Fibroblast of mammary gland (primary cell): ENCODE measurements at places on chromosomes 6 and 20.
A peak's percentile ranks its signal among the peaks of the same experiment; 100 is the strongest.

- DNase-seq: peak; percentile 17
Measured at GRCh38 chr6:44976677-44977641, 351.2 kb upstream of the RUNX2 start.

DNA sequence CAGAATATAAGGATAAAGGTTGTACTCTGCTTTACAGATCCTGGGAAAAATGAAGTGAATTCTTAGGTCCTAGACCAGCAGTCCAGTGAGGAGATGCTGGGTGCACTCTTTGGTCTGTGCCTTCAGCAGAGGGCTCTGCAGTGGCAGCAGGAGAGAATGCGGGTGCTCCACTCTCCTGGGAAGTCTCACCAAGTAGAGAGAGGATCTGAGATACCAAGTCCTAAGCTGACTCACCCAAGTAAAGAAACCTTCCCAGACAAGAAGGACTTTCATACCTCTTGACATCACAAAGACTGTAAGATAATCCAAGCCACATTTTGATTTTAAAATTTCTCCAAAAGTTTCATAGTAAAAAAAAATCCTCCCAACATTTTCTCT lies 116.9 kb upstream of the EMILIN3 start:
- no peak for DNase-seq

- no peak for DNase-seq
Measured at GRCh38 chr6:107511511-107511993, 21.6 kb downstream of the SOBP start.

GRCh38 chr20:32535953-32536823 lies 48.9 kb downstream of the NOL4L start:
- DNase-seq: no peak

GRCh38 chr20:57693002-57693582 lies 16.7 kb downstream of the PMEPA1 start:
- DNase-seq: no peak

GRCh38 chr20:1087311-1087905 lies 31.0 kb upstream of the PSMF1 start:
- no peak for DNase-seq

GRCh38 chr6:111874025-111874415 lies 768 bp upstream of the FYN start:
- DNase-seq: no peak

GRCh38 chr6:115120391-115120790 lies 777.6 kb upstream of the HS3ST5 start:
- no peak for DNase-seq

GRCh38 chr6:45378334-45378926 lies 696 bp upstream of the SUPT3H start:
- DNase-seq: no peak

DNA sequence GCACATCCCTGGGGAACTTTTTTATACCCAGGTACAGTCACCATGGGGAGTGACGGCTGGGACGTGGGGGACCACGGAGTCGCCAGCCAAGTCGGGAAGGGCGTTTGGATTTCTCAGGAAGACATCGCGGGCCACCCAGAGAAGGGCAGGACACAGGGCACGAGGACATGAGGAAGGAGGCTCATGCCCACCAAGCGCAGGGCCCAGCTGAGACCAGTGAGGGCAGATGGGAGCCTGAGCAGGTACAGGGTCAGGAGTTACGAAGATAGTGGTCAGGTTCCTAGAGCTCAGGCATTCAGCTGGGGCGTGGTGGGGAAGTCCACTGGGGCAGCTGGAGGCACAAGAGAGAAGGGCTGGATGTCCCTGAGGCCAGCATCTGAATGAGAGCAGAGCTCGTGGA lies 74.6 kb downstream of the ZNF133 start:
- DNase-seq: no peak

DNA sequence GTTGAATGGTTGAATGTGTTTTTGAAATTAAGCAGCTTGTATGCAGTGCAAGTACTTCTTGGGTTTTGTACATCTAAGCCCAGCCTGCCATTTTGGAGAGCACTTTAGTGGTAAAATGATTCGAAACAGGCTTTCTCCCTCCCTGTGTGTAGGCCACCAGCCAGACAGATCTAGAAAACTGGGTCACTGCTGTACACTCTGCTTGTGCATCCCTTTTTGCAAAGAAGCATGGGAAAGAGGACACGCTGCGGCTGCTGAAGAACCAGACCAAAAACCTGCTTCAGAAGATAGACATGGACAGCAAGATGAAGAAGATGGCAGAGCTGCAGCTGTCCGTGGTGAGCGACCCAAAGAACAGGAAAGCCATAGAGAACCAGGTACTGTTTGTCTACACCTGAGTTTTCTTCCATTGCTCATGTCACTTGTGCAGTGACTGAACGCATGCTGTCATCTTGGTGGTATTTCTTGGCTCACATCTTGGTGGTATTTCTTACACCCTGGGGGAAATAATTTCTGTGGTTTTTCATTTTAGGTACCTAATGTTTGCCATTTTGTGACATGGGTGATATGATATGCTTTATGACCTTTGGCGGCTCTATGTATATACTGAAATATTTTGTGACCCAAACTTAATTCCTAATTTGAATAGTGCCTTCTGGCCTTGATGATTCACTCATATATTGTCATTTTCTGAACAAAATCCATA lies 115.7 kb upstream of the CLDN20 start:
- no peak for DNase-seq

DNA sequence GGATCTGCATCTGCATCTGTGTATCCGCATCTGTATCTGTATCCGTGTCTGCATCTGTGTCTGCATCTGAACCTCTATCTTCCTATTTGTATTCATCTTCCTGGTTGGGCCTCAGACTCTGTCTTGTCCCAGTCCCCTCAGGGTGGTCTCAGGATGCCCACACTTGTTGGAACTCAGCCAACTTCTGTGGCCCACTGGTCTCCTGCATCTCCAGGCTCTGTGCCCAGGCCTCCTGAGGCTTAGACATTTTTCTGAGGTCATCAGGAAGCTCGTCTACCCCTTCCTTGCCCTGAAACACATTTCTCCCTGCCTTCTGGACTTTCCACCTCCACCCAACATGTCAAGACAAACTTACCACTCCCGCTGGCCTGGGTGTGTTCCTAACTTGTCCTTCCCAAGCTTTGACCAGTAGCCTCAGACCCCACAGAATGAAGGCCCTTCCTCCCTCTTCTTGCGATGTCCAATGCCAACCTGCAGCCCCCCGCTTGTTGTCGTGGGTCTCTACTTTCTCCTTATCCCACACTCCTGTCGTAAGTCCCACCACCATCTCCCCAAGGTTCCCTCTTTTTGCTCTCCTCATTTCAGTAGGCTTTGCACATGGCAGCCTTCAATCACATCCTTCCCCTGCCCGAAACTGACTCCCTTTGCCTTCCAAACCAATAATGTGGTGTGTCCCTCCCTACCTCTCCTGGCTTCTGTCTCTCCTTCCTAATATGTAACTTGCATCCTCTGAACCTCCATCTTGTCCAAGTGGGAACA lies 176.5 kb downstream of the DLL1 start:
- no peak for DNase-seq

- DNase-seq: no peak
Measured at GRCh38 chr6:119829006-119829405, 479.4 kb upstream of the MAN1A1 start.

DNA sequence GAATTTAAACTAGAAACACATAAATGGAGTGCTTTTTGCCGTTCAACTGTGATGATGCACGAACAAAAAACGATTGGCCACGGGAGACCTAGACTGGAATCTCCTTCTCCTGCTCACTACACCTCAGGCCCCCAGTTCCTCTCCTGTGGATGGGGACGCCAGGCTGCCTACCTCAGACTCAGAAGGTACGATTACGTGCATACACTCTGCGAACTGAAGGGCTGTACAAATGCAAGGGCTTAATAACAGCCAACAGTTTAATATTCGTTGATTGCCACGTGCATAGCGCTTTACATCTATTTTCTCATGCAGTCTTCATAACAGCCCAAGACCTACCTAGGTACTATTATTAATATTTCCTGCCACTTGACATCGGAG lies 495 bp upstream of the ARMC2 start:
- no peak for DNase-seq

- peak; percentile 78 for DNase-seq
Measured at GRCh38 chr6:116159782-116160524, 34.0 kb upstream of the COL10A1 start.

DNA sequence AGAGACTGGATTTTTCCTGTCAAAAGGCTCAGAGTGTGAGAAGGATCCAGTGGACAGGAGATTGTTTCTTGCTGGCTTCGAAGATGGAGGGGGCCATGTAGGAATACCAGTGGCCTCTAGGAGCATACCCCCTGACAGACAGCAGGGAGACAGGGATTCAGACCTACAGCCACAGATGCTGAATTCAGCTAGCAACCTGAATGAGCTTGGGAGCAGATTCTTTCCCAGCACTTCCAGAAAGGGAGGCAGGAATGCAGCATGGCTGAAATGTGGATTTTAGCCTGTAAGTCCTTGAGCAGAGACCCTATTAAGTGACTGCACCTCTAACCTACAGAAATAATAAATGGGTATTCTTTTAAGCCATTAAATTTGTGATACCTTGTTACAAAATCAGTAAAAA lies 44.6 kb downstream of the STXBP5 start:
- DNase-seq: no peak

DNA sequence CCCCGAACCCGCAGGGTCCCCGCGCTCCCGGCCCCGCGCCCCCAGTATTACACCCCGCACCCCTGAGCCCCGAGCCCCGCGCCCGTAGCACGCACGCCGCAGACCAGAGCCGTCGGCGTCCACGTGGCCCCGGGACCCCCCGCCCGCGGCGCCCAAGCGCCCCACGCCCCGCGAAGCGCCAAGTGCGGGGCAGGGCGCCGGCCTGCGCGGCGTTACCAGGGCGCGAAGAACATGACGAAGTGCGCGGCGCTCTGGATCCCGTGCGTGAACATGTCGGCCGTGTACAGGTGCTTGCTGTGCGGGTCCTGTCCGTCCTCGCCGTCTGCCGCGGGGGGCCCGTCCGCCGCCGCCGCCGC lies 312 bp downstream of the TXNDC5 start:
- no peak for DNase-seq

- peak; percentile 40 for DNase-seq
Measured at GRCh38 chr6:117477988-117478852, 4.3 kb upstream of the DCBLD1 start.
